Gastrocnemius medialis (tissue), 4 donors: ENCODE measurements at places on chromosomes 12 and 14.

DNA sequence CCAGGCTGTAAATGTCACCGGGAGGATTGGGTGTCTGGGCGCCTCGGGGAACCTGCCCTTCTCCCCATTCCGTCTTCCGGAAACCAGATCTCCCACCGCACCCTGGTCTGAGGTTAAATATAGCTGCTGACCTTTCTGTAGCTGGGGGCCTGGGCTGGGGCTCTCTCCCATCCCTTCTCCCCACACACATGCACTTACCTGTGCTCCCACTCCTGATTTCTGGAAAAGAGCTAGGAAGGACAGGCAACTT is 1.3 kb downstream of the GAPDH start:
- H3K36me3 ChIP-seq, result no peaks in the 10 kb centered on the region
- H3K4me1 ChIP-seq, result peaks cover 57% of the 10 kb centered on the region
- no peak for DNase-seq
- H3K27me3 ChIP-seq, result no peaks in the 10 kb centered on the region
- peak overlapping the region; percentile 97 for H3K27ac ChIP-seq

DNA sequence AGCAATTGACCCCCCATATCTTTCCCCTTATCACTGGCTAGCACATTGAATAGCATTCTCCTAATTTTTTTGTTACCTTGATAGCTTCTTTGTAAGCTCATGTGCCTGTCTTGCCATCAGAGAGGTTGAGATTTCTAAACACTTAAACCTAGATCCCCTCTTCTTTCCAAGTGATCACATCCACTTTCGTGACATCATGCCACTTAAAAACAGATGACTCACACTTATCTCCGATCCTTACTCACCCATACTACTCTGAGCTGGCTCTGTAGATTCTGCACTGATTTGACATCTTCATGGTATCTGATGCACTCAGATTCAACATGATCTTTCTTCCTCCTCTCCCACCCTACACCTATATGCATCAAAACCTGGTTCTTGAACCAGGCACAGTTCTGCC is 10.5 kb downstream of the GPR137C start:
- no peak for DNase-seq
- no peaks in the 10 kb centered on the region for H3K27me3 ChIP-seq
- H3K27ac ChIP-seq, result no peak overlapping the region
- no peaks in the 10 kb centered on the region for H3K4me1 ChIP-seq
- no peaks in the 10 kb centered on the region for H3K36me3 ChIP-seq

- no peak for DNase-seq
- peak overlapping the region; percentile 90 for H3K4me3 ChIP-seq
- no peaks in the 10 kb centered on the region for H3K36me3 ChIP-seq
- H3K4me1 ChIP-seq, result peaks cover 33% of the 10 kb centered on the region
Observed at GRCh38 chr12:123233505-123234308, 471 bp downstream of the MTRFR start.

GRCh38 chr14:40269436-40269835 is 837.2 kb upstream of the FBXO33 start:
- no peak for DNase-seq
- no peaks in the 10 kb centered on the region for H3K27me3 ChIP-seq
- no peak overlapping the region for H3K4me3 ChIP-seq
- no peak overlapping the region for H3K27ac ChIP-seq

- no peak overlapping the region for H3K4me3 ChIP-seq
- DNase-seq, result no peak
- H3K27me3 ChIP-seq, result no peaks in the 10 kb centered on the region
- H3K27ac ChIP-seq, result no peak overlapping the region
Observed at GRCh38 chr14:64946310-64947045, 3.9 kb upstream of the GPX2 start.

DNA sequence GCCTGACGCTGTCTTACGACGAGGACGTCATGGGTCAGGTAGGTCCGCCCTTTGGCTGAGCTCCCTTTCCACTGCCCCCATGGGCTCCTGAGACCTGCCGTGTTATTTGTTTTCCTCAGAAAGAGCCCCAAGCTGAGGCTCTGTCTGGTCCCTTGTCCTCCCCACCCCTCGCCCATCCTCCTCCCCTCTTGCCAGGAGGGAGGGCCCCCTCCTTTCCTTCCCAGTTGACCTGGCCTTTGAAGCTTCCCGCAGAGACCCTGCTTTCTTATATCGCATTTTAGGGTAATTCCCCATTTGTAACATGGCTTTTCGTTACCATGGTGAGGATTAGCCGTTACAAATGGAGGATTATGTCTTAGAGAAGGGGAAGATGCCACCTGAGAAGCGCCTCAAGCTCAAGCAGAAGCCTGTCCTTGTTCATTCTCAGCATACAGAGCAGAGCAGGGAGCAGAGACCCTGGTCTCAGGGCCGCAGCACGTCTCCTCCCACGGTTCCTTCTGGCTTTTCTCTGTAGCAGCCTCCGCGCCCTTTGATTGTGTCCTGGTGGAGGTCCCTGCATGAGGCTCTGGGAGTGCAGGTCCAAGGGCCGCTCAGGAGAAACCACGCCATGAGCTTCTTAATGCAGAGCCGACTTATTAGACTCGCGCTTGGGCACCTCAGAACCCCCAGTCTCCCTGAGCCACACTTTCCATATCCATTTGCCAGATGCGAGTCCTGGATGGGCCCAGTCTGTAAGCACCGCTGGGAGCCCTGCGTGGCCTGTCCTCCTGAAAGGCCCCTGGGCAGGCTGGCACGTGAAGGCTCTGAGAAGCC is 47.2 kb downstream of the UBE3B start:
- H3K36me3 ChIP-seq, result peaks cover 97% of the 10 kb centered on the region
- H3K27ac ChIP-seq, result no peak overlapping the region
- DNase-seq, result no peak
- no peaks in the 10 kb centered on the region for H3K4me1 ChIP-seq

DNA sequence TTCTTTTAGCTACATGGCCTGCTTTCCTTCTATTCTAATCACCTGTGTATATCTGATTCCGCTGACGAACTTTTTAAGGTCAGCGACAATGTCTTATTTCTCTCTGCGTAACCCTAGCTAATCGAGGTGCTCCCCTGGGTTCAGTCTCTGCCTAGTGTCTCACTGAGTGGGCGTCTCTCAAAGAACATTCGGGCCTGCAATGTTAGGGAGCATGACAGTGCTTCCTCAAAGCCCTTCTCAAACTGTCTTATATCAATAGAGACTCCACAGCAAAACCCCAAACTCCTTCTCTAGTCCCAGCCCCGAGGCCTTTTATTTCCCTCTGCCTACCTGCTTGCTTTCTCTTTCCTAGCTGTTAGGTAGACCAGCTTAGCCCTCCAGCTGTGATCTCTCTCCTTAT is 13.7 kb upstream of the RPS6KL1 start:
- no peak for DNase-seq
- no peaks in the 10 kb centered on the region for H3K36me3 ChIP-seq
- no peak overlapping the region for H3K4me3 ChIP-seq
- no peaks in the 10 kb centered on the region for H3K27me3 ChIP-seq
- no peak overlapping the region for H3K27ac ChIP-seq

GRCh38 chr12:51482929-51483697 is 58.5 kb downstream of the SLC4A8 start:
- H3K27me3 ChIP-seq, result no peaks in the 10 kb centered on the region
- H3K27ac ChIP-seq, result no peak overlapping the region
- H3K4me1 ChIP-seq, result no peaks in the 10 kb centered on the region

- DNase-seq, result no peak
- H3K27ac ChIP-seq, result no peak overlapping the region
- no peaks in the 10 kb centered on the region for H3K4me1 ChIP-seq
- H3K36me3 ChIP-seq, result no peaks in the 10 kb centered on the region
- H3K27me3 ChIP-seq, result no peaks in the 10 kb centered on the region
Observed at GRCh38 chr12:97616946-97617345, 154.3 kb downstream of the RMST start.

DNA sequence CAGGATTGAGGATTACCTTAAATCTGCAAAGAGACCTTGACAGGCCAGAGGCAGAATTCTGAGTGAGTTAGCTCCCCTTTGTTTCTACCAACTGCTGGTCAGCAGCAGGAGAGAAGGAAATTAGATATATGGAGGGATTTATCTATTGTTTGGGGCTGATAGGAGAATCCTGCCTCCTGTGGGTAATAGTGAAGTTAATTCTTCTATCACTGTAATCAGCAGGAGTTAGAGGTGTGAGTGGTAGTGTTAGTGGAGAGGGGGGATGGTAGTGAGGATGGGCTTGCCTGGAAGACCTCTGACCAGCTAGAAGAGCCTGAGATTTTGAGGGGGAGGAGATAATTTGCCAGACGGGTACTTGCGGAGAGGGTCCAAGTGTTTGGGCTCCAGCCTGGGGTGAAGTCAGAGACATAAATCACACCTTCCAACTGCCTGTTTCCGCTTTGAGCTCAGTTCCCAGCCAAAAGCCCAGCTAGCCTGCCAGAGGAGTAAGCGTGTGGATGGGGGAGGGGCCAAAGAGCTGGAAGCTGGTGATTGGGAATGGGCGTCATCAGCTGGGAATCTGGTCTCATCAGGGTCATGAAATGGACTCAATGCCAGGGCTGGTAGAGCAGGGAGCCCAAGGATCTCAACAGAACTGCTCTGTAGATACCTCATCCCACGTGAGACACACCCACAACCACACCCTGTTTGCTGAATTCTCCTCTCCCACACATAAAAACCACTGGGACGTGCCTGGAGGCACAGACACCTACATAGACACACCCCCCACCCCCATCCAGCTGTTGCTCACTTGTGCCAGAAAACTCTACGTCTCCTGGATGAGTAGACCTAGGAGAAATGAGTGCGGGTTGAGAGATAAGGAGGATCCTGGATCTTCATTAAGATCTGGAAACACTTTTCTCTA is 13.1 kb upstream of the ITGA5 start:
- peaks cover 18% of the 10 kb centered on the region for H3K4me1 ChIP-seq
- H3K36me3 ChIP-seq, result no peaks in the 10 kb centered on the region
- DNase-seq, result no peak
- no peak overlapping the region for H3K4me3 ChIP-seq
- H3K27ac ChIP-seq, result peak overlapping the region; percentile 50

DNA sequence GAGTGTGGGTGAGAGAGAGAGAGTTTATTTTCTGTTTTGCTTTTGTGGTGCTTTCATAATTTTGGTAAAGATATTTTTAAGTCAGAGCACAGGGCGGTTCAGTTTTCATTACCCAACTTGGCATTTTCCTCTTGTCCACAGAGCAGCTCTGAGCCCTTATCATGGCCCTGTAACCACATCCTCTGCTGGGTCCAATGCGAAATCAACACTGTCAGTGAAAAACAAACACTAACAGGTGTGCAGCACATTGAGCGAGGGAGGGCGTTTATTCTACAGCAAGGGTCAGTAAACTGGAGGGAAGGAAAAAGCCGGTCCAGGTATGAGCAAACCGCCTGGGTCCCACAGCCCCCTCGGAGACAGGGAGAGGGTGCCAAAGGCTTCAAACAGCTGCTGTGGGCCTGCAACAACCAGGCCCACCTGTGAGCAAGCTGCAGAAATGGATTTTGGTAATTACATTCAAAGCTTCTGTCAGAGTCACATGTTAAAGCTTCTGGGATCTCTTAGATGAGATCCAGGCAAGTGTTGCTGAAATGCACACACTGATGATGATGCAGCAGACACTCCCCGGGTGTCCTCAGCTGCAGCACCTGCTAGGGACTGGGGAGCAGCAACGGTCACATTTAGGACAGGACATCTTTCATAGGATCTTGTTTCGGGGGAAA is 132.7 kb upstream of the DYRK2 start:
- peak; percentile 22 for DNase-seq
- H3K4me3 ChIP-seq, result no peak overlapping the region
- no peaks in the 10 kb centered on the region for H3K27me3 ChIP-seq
- peaks cover 25% of the 10 kb centered on the region for H3K4me1 ChIP-seq
- peak overlapping the region; percentile 65 for H3K27ac ChIP-seq

GRCh38 chr12:48339442-48340117 is 11.1 kb downstream of the ZNF641 start:
- no peak overlapping the region for H3K4me3 ChIP-seq
- H3K27me3 ChIP-seq, result no peaks in the 10 kb centered on the region
- H3K4me1 ChIP-seq, result no peaks in the 10 kb centered on the region

- H3K27ac ChIP-seq, result no peak overlapping the region
- no peaks in the 10 kb centered on the region for H3K27me3 ChIP-seq
- H3K36me3 ChIP-seq, result no peaks in the 10 kb centered on the region
- H3K4me1 ChIP-seq, result peaks cover 13% of the 10 kb centered on the region
Observed at GRCh38 chr12:7054925-7055324, 5.6 kb upstream of the C1S start.

- H3K4me3 ChIP-seq, result no peak overlapping the region
- H3K36me3 ChIP-seq, result no peaks in the 10 kb centered on the region
- H3K27ac ChIP-seq, result no peak overlapping the region
- H3K27me3 ChIP-seq, result no peaks in the 10 kb centered on the region
- H3K4me1 ChIP-seq, result no peaks in the 10 kb centered on the region
- no peak for DNase-seq
Observed at GRCh38 chr14:34329301-34329700, 132.7 kb downstream of the SPTSSA start.

- peaks cover 7% of the 10 kb centered on the region for H3K36me3 ChIP-seq
- no peak for DNase-seq
- H3K27ac ChIP-seq, result no peak overlapping the region
Observed at GRCh38 chr12:26699237-26699636, 133.8 kb downstream of the ITPR2 start.

DNA sequence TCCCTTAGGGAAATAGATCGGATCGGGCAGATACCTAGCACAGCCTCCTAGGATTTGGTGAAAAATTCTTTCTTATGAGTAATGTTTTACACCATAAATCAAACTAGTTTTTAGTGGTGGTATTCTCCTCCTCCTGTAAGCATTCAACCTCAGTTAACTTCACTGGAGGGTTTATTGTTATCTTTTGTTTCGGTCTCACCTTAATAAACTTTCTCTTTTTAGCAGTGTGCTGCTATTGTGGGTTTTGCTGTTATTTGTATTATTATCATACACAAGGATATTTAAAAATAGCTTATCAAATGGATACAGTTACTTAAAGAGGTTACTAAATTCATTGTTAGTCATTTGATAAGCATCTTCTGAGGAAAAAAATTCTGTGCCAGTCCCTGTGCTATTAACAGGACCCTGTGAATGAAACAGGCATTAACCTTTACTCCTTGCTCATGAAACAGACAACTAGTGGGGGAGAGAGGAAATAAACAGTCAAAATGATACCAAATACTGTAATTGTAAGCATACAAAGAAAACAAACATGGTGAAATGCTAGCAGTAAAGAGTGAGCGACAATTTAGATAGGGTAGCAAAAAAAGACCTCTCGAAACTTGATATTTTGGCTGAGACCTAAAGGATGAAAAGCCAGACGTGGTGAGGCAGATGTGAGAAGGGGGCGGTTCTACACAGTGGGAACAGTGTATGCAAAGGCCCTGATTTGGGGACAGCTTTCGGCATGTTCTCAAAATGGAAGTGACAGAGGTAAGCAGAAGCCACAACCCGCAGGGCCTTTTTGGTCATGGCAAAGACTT is 178.7 kb upstream of the SOX5 start:
- DNase-seq, result no peak
- no peaks in the 10 kb centered on the region for H3K4me1 ChIP-seq
- no peak overlapping the region for H3K4me3 ChIP-seq
- H3K36me3 ChIP-seq, result no peaks in the 10 kb centered on the region
- H3K27me3 ChIP-seq, result no peaks in the 10 kb centered on the region

DNA sequence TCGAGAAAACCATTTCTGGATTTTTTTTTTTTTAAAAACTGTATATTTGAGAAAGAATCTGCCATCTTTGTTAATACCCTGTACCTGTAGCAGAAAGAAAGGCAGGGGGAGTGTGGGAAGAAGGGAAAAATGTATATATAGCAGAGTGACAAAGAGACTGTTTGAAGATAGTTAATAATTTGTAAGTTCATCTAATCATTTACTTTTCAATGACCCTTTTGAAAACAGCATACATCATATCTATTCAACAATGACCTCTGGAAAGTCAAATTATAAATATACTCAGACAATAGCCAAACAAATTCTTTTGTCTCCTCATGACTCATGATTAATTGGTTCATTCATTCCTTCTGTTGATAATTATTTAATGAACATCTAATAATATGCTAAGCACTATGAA is 10.9 kb upstream of the CPM start:
- no peaks in the 10 kb centered on the region for H3K27me3 ChIP-seq
- no peak overlapping the region for H3K4me3 ChIP-seq
- H3K36me3 ChIP-seq, result no peaks in the 10 kb centered on the region
- DNase-seq, result no peak
